ENCODE measurements at places on chromosomes 7 and 10.

- no peak for DNase-seq
Measured at GRCh38 chr10:79106256-79107050, 37.7 kb downstream of the ZMIZ1 start.

- DNase-seq: peak; percentile 99
Measured at GRCh38 chr10:35913628-35914027, 271.5 kb upstream of the FZD8 start.

DNA sequence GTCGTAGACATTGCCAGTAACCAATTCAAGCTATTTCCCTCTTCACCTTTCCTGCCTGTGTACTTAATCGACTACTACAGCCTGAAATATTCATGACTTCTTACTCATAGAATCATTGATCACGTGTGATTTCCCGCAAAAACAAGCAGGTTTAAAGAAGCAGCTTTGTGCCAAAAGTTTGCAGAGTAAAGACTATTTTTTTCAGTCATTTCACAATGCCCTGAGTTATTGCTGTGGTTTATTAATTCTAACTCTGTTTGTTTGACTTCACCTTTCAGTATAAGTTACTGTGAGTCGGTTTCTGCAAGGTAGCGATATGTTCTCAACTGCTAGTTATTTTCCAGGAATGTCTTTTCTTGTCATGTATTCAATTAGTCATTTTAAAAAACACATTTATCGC is 995.3 kb downstream of the SORCS1 start:
- DNase-seq: no peak

- DNase-seq: no peak
Measured at GRCh38 chr7:57205000-57205399, 72.8 kb upstream of the ZNF479 start.

- DNase-seq: no peak
Measured at GRCh38 chr7:118183428-118183785, 557 bp upstream of the LSM8 start.

- peak; percentile 93 for DNase-seq
Measured at GRCh38 chr10:98460837-98461499, 14.2 kb upstream of the HPS1 start.
